Endothelial cell of umbilical vein (primary cell): ENCODE measurements at places on chromosomes 7 and 10. TPM values are rescaled to one million over a fixed set of nuclear protein-coding genes. Genes with fewer than 3 reads are reported as not detected.

The SPDYE11 gene
- total RNA-seq = not detected in 2 replicates

The ADAM8 gene
- 0.55 and 1.5 TPM in 2 replicates for total RNA-seq

- no peak for DNase-seq
Measured at GRCh38 chr10:49083261-49083660, 32.1 kb downstream of the VSTM4 start.

DNA sequence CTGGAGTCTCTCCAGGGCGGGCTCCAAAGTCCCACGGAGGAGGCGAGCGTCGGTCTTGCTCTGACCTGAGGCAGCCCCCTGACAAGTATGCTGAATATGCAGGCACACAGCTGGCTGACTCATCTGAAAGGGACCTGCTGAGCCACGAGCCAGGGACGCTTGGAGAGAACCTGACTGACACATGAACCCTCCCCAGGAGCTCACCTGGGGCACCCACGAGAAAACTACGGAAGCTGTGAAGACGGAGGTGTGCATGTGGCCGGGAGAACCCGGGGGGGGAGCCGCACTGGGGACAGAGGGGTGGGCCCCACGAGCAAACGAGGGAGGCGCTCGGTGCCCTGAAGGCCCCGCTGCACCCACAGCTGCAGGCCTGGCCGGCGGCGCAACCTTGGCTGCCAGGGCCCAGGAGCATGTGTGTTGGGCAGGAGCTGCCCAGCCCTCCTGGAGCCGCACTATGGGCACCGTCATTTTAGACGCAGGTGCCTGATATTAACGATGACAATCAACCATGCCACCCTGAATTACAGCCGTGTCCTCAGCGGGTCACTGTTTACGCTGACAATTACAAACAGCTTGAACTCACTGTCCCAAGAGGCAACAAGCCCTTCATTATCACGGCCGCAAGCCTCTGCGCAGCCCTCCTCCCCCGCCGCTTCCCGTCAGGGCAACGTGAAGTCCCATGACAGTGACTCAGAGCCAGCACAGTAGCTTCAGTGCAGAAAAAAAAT, 64.7 kb downstream of the DIP2C start:
- DNase-seq = no peak

DNA sequence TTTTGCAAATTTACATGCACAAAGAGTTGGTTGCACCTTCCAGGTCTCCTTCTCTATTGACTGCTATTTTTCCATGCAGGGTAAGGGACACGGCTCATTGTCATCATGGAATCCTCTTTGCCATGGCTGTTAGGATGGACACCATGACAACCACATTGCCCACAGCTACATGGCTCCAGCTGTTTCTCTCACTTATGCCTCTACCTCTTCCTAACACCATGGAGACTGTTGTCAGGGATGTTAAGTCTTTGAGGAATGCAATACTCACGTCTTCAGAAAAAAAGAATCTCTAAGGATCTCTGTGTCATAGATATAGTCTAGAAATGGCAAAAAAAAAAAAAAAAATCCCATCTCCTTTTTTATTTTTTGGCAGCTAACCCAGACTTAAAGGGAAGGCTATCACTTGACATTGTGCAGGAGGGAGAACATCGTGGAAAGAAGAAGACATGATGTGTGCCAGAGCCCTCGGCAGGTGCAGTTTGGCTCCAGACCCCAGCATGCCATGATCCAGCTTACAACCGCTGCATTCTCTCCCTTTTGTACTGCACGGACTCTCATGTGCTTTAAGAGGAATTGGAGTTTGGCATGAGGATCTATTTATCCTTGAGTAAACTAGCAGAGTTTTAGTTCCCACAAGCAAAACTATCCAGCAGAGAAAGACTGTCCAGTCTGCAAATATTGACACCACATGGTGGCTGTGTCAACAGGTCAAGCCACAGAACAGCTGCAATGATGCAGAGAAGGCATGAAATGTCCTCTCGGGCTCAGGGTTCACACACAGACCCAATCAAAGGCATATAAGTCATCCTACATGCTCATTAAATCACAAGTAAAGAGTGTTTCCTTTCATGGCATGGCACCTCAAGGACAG, 70.8 kb downstream of the FRMD4A start:
- DNase-seq = no peak
